ENCODE measurements at places on chromosomes 2 and 18.
A peak's percentile ranks its signal among the peaks of the same experiment; 100 is the strongest.

- DNase-seq: no peak
These were observed 253.0 kb upstream of the NCKAP5 start for GRCh38 chr2:133821107-133821760.

- DNase-seq: no peak
These were observed 90.6 kb upstream of the LDAH start for GRCh38 chr2:20913491-20913890.

- no peak for DNase-seq
These were observed 100.9 kb downstream of the DPP10 start for GRCh38 chr2:114543236-114543766.

DNA sequence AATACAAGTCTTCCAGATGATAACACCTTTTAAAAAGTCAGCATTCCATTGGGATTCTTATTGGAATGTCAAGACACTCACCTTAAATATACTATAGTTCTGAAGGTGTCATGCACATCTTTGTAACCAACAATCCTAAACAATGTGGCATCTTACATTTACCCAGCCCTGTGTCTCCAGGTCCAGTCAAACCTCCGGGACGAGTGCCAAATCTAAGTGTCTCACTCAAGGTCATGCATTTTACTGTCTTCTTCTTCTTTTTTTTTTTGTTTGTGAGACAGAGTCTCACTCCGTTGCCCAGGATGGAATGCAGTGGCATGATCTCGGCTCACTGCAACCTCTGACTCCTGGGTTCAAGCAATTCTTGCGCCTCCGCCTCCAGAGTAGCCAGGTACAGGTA, 206.9 kb upstream of the FAM98A start:
- no peak for DNase-seq

GRCh38 chr18:57352761-57353136, 392 bp downstream of the ST8SIA3 start:
- DNase-seq: no peak

- DNase-seq: no peak
These were observed 31.3 kb downstream of the HDHD2 start for GRCh38 chr18:47118981-47119380.

- no peak for DNase-seq
These were observed 104.6 kb downstream of the KLF7 start for GRCh38 chr2:207061181-207061580.

DNA sequence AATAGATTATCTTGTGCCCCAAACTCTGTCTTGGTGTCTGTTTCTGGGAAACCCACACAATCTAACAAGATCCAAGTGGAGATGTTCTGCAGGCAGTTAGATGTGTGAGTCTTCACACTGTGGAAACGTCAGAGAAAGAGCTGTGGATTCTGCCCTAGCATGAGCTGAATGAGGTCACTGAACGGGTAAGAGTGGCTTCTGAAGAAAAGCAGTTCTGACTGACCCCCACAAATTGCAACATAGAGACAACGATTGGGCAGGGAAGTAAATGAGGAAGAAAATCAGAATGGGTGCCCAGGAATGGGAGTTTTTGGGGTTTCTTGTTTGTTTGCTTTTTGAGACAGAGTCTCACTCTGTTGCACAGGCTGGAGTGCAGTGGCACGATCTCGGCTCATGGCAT, 12.9 kb upstream of the RPL37A start:
- no peak for DNase-seq

DNA sequence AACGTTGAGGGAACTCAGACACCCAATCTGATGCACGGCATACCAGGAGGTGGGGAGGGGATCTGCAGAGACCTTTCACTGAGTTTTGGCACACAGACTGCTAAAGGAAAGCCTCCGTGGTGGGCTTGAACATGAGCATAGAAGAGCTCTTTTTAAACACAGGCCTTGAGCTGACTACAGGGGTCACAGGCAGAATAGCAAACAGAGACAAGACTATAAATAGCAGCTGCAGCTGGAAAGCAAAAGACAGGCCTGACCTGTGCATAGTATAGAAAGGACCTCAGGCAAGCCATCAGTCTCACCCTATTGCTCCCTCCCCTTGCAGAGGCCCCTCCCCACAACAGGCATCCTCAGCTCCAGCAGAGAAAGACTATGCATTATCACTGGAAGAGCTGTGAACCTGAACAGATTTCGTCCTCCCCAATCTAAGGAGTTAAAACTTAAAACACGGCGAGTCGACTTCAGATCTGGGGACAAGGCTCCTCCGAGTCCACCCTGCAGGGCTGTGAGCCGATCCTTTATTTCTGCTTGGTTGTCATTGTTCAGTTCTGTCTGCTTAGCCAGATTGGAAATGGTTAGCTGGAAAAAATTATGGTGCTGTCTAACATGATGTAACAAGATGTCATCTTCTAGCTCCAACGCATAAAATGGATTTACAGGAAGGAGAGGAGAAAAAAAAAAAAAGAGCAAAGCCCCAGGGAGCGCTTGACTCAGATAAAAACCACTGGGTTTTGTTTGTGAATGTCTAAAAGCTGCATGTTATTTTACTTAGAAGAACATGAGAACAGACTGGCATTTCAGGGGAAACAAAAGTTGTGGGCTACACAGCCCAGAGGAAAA, 25.2 kb upstream of the LCLAT1 start:
- no peak for DNase-seq

GRCh38 chr2:61538200-61538919, at the start of gene XPO1:
Gene XPO1 (minus strand): TSS chr2:61538356. CDS start chr2:61533897, 4,459 bp downstream.
- peak; percentile 100 for DNase-seq

- DNase-seq: no peak
These were observed 62.1 kb upstream of the ACKR3 start for GRCh38 chr2:236507393-236508085.

- no peak for DNase-seq
These were observed 95.0 kb downstream of the TNFRSF11A start for GRCh38 chr18:62420151-62420512.

GRCh38 chr2:168671932-168672331, 130.5 kb upstream of the NOSTRIN start:
- DNase-seq: no peak

DNA sequence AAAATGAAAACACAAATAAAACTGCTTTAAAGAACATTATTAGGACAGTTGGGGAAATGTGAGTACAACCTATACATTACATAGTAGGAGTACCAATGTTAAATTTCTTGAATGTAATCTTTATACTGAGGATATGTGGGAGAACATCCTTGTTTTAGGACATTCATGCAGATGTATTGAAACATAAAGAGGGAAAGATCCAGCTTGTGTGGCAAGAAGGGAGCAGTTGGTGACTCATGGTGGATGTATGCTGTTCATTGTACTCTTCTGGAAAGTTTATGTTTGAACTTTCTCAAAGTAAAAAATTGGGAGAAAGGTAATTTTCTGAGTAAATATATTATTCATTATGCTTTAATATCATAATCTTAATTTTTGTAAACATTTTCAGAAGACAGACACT, 132.1 kb upstream of the DLGAP1 start:
- no peak for DNase-seq

GRCh38 chr2:216363221-216363620, 9.1 kb downstream of the MARCHF4 start:
- DNase-seq: no peak

GRCh38 chr2:138122891-138123290, 158.6 kb downstream of the HNMT start:
- DNase-seq: no peak

DNA sequence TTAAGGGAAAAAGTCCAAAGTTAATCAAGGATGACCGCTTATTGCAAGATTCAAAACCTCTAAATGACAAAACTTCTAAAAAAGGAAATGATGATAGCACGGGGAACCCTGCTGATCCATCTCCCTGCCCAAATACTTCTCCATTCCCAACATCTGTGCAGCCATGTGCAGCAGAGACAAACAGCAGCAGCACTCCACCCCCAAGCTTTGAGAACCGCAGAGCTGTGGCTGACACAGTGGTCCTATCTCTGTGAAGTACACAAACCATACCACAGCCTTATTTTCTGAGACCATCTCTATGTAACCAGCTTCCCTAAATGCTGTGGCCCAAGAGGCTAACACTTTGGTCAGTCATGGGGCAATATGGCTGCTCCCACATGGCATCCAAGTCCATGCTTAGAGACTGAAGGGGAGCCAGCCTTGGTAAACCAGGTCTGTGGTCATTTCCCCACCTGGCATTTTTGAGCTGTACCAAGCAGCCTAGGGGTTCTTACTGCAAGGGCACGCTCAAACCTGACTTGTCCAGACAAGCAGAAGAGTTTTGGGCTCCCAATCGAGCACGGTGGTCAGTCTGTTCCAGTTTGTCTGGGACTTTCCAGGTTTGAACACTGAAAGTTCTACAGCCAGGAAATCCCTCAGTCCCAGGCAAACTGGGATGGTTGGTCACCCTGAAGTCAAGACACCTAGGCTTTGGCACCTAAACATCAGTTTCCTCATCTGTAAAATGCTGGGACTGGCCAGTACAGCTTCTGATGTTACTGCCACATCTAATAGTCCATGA, 17.1 kb upstream of the NFE2L2 start:
- DNase-seq: no peak

DNA sequence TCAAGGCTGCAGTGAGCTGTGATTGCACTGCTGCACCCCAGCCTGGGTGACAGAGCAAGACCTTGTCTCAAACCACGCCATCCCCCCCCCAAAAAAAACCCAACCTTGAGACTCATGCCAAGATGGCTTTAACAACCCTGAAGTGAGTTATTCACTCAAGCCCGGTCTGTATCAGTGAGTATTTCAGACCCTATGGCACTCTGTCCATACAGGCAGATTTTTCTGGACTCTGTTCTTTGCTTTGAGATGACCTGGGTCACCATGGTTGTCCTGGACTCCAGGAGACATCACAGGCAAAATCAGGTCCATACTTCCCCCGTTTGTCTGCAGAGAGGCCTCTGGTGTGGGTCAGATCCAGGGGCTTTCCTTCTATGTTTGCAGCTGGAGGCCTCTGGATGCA, 91.7 kb downstream of the TGOLN2 start:
- DNase-seq: no peak

- no peak for DNase-seq
These were observed 88.2 kb downstream of the ACKR3 start for GRCh38 chr2:236657801-236658200.

DNA sequence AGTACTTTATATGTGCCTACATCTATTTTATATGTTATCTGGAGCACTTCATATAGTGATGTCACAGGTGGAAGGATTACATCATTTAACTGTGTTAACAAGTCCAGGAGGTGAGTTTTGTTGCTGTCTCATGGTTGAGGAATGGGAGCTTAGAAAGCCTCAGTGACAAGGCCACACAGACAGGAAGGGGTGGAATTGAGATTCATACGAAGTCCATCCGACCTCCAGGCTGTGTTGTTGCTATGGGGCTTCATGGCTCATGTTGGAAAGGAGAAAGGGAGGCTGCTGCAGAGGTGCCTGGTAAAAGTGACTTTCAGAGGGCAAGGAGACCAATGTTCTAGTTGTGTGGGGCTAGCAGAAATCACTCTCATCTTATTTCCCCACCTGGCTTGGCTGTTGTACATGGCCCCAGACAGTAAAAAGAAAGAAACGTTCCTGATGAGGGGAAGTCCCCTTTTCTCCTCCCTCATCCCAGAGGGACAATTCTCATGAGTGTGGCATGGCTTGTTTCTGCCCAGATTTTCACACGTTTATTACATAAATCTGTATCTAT, 31.0 kb upstream of the GREB1 start:
- no peak for DNase-seq

DNA sequence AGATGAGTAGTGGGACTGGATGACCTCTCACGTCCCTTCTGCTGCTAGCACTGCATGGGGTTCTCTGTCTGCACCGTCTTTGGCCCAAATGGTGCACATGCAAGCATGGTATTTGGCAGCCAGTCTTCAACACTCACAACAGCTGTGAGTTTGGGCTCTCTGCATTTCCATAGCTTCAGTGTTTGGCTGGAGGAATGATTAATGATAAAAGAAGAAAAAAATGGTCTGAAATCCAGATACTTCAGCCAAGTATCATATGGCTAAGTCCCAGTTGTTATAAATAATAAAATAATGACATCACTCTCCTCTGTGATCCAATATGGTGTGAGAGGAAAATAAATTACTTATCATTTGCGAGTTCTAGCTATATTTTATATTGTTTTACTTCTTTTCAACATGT, 173.3 kb downstream of the DCDC2C start:
- DNase-seq: no peak

DNA sequence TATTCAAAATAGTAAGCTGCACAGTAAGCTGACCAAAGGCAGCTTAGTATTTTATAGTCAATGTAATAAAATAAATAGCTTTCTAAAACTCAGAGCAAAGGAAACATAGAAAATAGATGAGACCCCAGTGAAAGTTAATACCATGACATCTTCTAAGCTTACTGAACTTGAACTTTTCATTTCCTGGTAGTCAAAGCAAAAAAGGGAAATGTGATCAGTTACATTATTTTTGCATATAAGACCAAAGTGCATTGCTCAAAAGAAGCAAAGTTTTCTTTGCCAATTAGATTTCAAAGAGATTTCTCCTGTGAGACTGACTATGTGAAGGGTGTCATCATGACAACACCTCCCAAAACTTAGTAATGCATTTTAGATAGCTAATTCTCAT, 70.2 kb downstream of the MYO1B start:
- DNase-seq: no peak

GRCh38 chr2:66030553-66030952, 404.4 kb upstream of the MEIS1 start:
- DNase-seq: no peak

GRCh38 chr2:45134726-45135125, 125.5 kb upstream of the SIX2 start:
- no peak for DNase-seq

- no peak for DNase-seq
These were observed at the start of gene CGREF1 for GRCh38 chr2:27118525-27119329. Gene CGREF1 (minus strand): TSS chr2:27119128. CDS start chr2:27104366, 14,762 bp downstream.

GRCh38 chr2:121529439-121530211, 1.1 kb upstream of the RNU4ATAC start:
- DNase-seq: peak; percentile 63

- DNase-seq: no peak
These were observed 368.7 kb downstream of the CDH19 start for GRCh38 chr18:66235206-66235605.

- peak; percentile 25 for DNase-seq
These were observed 22.2 kb downstream of the FAP start for GRCh38 chr2:162221064-162221463.
